ENCODE measurements at places on chromosomes 3 and 15. TPM values are rescaled to one million over a fixed set of nuclear protein-coding genes. Genes with fewer than 3 reads are reported as not detected.
A peak's percentile ranks its signal among the peaks of the same experiment; 100 is the strongest.

Gene HIGD2B
- not detected for polyA plus RNA-seq

Gene TEX55
- polyA plus RNA-seq = not detected

Gene HTD2
- polyA plus RNA-seq = 6.3 TPM

Gene XRN1
- 11.4 TPM for polyA plus RNA-seq

DNA sequence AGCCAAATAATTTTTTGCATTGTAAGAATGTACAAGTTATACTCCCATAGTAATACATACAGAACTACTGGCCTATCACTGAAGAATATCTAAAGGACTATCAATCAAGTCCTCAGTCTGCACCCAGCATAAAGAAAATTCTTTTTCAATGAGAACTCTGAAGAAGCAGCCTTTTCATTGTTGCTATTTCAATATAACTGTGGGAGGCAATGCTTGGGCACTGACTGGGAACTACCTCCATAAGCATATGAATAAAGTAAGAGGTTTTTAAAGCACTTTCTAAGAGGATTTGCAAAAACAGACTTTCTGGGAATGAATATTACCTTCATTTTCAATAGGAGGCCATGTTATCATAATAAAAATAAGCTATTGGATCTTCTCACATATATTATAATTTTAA is 24.6 kb upstream of the NECTIN3 start:
- peaks cover 4% of the 10 kb centered on the region for H3K4me1 ChIP-seq
- no peak for DNase-seq
- no peaks in the 10 kb centered on the region for H3K36me3 ChIP-seq
- H3K27ac ChIP-seq = no peak overlapping the region

DNA sequence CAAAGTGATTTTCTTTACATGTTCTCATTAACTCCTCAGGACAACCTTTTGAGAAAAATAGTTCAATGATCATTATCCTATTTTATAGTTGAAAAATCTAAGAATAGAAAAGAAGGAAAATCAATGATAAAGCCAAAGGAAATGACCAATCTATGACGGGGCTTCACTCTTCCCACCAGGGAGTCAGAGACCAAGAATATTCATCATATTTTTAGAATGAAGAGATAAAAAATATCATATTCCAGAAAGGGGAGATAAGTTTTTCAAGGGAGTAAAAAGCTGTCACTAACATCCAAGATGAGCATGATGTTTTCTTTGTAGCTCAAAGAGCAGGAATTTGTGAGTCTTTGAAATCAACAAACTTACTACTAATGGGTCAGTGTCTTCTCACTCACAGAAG is 71.5 kb upstream of the LPP start:
- peaks cover 9% of the 10 kb centered on the region for H3K4me1 ChIP-seq
- H3K36me3 ChIP-seq = no peaks in the 10 kb centered on the region
- no peak overlapping the region for H3K4me3 ChIP-seq
- H3K27me3 ChIP-seq = no peaks in the 10 kb centered on the region
- no peak for DNase-seq
- no peak overlapping the region for H3K27ac ChIP-seq

GRCh38 chr15:67911727-67912126 is 71.9 kb upstream of the RNU6-1 start:
- DNase-seq = no peak
- no peak overlapping the region for H3K27ac ChIP-seq
- H3K27me3 ChIP-seq = peaks cover 3% of the 10 kb centered on the region
- no peaks in the 10 kb centered on the region for H3K36me3 ChIP-seq
- no peak overlapping the region for H3K4me3 ChIP-seq
- H3K4me1 ChIP-seq = no peaks in the 10 kb centered on the region

- peaks cover 56% of the 10 kb centered on the region for H3K27me3 ChIP-seq
- no peaks in the 10 kb centered on the region for H3K36me3 ChIP-seq
- H3K4me3 ChIP-seq = no peak overlapping the region
- H3K27ac ChIP-seq = no peak overlapping the region
Observed at GRCh38 chr15:63380808-63381282, 801 bp downstream of the CA12 start.

DNA sequence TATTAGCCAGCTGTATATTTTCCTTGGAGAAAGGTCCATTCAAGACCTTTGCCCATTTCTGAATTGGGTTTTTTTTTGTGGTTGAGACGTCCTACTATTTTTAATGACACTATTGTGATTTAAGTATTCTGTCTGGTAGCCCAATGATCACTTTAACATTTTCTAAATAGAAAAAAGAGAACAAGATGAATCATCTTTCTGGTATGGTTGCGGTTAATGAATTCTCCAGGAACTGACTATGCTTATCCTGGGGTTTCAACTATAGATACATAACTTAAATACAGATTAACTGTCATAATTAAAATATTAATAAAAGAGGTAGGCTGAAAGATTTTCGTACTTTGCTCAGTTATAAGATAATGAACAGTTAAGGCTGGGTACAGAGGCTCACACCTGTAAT is 51.9 kb downstream of the PBRM1 start:
- no peaks in the 10 kb centered on the region for H3K27me3 ChIP-seq
- H3K27ac ChIP-seq = no peak overlapping the region
- no peak for DNase-seq

DNA sequence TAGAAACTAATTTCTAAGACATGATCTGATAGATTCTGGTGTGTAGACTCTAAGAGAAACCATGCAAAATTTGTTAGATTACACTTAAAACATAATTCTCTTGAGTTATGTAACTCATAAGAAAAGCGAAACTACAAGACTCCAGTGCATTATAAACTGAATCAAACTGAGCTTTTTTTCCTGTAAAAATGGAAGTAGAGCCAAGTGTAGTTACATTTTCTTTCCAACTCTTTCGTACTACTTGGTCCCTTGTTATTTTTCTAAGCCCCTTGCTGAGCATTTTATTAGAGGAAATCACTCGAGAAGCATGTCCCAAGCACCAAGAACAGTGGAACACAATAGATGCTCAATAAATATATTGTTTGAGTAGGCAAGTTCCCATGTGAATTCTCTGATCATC is 130.2 kb downstream of the GADL1 start:
- no peaks in the 10 kb centered on the region for H3K27me3 ChIP-seq
- no peak for DNase-seq
- H3K27ac ChIP-seq = no peak overlapping the region
- H3K4me1 ChIP-seq = no peaks in the 10 kb centered on the region
- no peak overlapping the region for H3K4me3 ChIP-seq

- H3K27ac ChIP-seq = no peak overlapping the region
- H3K27me3 ChIP-seq = no peaks in the 10 kb centered on the region
- H3K4me1 ChIP-seq = peaks cover 8% of the 10 kb centered on the region
- H3K36me3 ChIP-seq = no peaks in the 10 kb centered on the region
- H3K4me3 ChIP-seq = no peak overlapping the region
Observed at GRCh38 chr3:120684896-120685295, 2.9 kb upstream of the HGD start.

- no peaks in the 10 kb centered on the region for H3K4me1 ChIP-seq
- no peak overlapping the region for H3K27ac ChIP-seq
- no peaks in the 10 kb centered on the region for H3K36me3 ChIP-seq
- DNase-seq = no peak
- H3K4me3 ChIP-seq = no peak overlapping the region
Observed at GRCh38 chr3:8523041-8523440, 21.4 kb downstream of the LMCD1 start.

- no peak overlapping the region for H3K27ac ChIP-seq
- no peaks in the 10 kb centered on the region for H3K36me3 ChIP-seq
- H3K4me3 ChIP-seq = peak overlapping the region; percentile 63
- H3K27me3 ChIP-seq = peaks cover 6% of the 10 kb centered on the region
- peaks cover 21% of the 10 kb centered on the region for H3K4me1 ChIP-seq
- DNase-seq = no peak
Observed at GRCh38 chr3:53845881-53846133, 412 bp downstream of the CHDH start.

- H3K4me1 ChIP-seq = peaks cover 7% of the 10 kb centered on the region
- no peak overlapping the region for H3K4me3 ChIP-seq
- no peak overlapping the region for H3K27ac ChIP-seq
- no peaks in the 10 kb centered on the region for H3K27me3 ChIP-seq
- H3K36me3 ChIP-seq = no peaks in the 10 kb centered on the region
Observed at GRCh38 chr15:66999046-66999968, 66.1 kb upstream of the SMAD3 start.

- no peaks in the 10 kb centered on the region for H3K27me3 ChIP-seq
- no peak for DNase-seq
- H3K36me3 ChIP-seq = peaks cover 2% of the 10 kb centered on the region
- no peak overlapping the region for H3K4me3 ChIP-seq
- H3K27ac ChIP-seq = no peak overlapping the region
Observed at GRCh38 chr3:66363148-66363547, 137.7 kb downstream of the LRIG1 start.

DNA sequence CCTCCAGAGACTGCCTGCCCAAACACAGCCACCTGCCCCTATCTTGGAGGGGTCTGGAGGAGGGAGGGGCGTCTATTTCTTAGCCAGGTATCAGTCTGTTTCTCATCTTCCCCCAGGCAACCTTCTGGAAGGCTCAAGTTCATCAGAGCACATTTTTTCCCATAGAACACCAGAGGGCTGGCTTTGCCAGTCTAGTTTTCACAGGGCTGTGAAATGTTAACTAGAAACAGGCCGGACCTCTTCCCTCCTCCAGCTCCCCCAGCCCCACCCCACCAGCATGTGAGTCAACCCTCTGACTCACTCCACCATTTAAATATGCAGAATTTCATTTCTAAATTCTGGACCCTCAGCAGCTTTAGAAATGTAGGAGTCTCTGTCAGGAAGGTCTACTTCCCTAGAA is 66.9 kb downstream of the SLCO2A1 start:
- no peaks in the 10 kb centered on the region for H3K27me3 ChIP-seq
- H3K4me3 ChIP-seq = no peak overlapping the region
- DNase-seq = no peak
- no peaks in the 10 kb centered on the region for H3K36me3 ChIP-seq
- no peak overlapping the region for H3K27ac ChIP-seq
- H3K4me1 ChIP-seq = no peaks in the 10 kb centered on the region

GRCh38 chr15:25777037-25777436 is 86.1 kb downstream of the ATP10A start:
- DNase-seq = no peak
- no peaks in the 10 kb centered on the region for H3K36me3 ChIP-seq
- no peak overlapping the region for H3K27ac ChIP-seq
- H3K27me3 ChIP-seq = no peaks in the 10 kb centered on the region

GRCh38 chr15:70034596-70034995 is 63.1 kb downstream of the TLE3 start:
- no peak overlapping the region for H3K4me3 ChIP-seq
- no peak for DNase-seq
- no peak overlapping the region for H3K27ac ChIP-seq
- no peaks in the 10 kb centered on the region for H3K27me3 ChIP-seq

GRCh38 chr15:49468481-49468839 is 45.4 kb downstream of the FGF7 start:
- H3K27ac ChIP-seq = no peak overlapping the region
- no peaks in the 10 kb centered on the region for H3K4me1 ChIP-seq
- H3K36me3 ChIP-seq = no peaks in the 10 kb centered on the region
- no peak overlapping the region for H3K4me3 ChIP-seq
- no peaks in the 10 kb centered on the region for H3K27me3 ChIP-seq
- no peak for DNase-seq

DNA sequence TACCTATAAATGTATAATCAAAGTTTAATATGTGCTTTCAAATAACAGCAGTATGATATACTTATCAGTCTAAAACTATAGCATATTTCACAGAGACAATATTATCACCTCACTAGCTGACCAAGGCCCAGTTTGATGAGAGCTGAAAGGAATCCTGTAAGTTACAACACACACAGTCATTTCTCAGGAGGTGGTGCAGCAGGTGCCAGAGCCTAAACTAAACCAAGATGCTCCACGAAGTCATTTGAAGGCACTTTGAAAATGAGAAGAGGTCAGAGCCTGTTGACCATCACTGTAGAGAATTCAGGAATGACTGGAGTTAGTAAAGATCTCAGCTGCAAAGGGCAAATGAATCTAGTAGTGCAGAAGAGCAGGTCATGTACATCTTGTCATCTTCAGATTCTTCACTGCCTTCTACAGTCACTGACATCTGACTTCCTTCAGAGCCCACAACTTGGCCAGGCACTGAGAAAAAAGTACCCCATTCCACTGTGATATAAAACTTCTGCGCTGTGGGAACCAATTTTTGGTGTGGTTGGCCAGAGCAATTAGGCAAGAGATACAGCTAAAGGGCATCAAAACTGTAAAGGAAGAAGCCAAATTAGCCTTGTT is 7.9 kb downstream of the GBE1 start:
- H3K27me3 ChIP-seq = no peaks in the 10 kb centered on the region
- H3K4me1 ChIP-seq = no peaks in the 10 kb centered on the region
- DNase-seq = no peak
- peaks cover 7% of the 10 kb centered on the region for H3K36me3 ChIP-seq
- H3K4me3 ChIP-seq = no peak overlapping the region

Data from B cell (primary cell).